ENCODE measurements at places on chromosomes 7 and 10.

DNA sequence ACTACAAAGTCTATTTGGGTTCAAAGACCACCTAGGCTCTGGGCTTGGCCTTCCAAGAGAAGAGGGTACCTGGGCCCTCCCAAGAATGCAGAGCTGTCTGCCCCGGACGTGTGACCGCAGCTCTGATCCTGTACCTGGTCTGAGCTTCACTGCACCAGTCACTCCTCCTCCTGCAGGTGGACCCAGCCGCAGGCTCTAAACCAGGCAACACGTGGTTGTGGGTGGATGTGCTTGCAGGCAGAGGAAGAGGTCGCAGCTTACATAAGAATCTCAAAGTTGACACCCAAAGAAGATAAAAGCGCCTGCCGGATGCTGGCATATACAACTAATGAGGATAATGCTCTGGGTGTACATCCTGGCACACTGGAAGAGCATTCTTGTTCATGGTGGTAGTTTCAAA lies 9.4 kb upstream of the PFKP start:
- no peak for DNase-seq

GRCh38 chr7:149859876-149860275 lies 13.9 kb upstream of the ATP6V0E2 start:
- DNase-seq, result no peak

DNA sequence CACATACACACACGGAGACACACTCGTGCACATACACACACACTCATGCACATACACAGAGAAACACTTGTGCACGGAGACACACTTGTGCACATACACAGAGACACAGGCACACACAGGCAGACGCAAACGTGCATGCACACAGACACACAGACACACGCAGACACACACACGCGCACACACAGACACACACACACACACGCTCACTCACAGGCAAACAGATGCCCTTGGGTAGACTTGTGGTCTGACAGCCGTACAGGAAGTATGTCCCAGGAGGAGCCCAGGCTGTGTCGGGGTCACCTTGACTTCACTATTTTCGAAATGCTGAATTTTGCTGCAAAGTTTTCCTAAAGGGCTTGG lies 538.0 kb downstream of the DNAJB6 start:
- DNase-seq, result no peak

GRCh38 chr10:3850999-3851937 lies 66.3 kb upstream of the KLF6 start:
- peak; percentile 46 for DNase-seq

DNA sequence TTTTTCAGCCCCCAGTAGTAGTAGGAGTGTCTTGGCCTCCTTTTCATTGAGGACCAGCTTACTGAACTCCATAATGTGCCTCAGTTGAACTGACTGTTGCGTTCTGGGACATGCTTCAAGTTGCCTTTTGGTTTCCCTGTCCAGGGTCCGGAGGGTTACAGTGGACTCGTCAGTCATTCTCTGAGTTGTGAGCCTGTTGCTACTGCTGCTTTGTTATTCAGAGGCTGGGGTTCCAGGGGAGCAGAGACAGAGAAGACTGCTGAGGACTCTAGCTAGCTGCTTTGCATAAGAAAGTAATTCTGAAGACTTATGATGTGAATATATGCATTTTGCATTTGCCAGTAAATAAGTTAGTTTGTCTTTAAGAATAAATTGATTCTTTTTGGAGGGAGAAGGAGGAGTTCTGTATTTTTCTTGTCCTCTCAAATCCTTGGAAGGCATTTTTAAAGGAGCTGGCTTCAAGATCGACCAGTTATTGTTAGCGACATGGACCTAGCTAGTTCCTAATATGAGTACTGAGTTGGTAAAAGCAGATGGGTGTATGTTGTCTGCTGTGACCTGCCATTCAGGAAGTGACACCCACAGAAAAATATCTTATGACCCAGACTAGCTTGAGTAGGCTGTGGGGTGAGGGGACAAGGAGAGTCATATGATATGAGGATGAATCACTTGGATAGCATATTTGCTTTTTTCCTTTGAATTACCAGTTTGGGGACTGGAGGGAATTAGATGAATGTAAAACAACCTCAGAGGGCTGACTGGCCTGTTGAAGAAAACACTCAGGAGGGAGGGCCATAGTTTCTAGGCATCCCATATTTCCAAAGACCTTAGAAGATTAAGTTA lies 8.3 kb downstream of the PI4K2A start:
- no peak for DNase-seq

- no peak for DNase-seq
Observed at GRCh38 chr10:99365736-99366135, 36.6 kb downstream of the CNNM1 start.

GRCh38 chr7:44460325-44460724 lies 30.1 kb downstream of the NUDCD3 start:
- DNase-seq, result no peak

DNA sequence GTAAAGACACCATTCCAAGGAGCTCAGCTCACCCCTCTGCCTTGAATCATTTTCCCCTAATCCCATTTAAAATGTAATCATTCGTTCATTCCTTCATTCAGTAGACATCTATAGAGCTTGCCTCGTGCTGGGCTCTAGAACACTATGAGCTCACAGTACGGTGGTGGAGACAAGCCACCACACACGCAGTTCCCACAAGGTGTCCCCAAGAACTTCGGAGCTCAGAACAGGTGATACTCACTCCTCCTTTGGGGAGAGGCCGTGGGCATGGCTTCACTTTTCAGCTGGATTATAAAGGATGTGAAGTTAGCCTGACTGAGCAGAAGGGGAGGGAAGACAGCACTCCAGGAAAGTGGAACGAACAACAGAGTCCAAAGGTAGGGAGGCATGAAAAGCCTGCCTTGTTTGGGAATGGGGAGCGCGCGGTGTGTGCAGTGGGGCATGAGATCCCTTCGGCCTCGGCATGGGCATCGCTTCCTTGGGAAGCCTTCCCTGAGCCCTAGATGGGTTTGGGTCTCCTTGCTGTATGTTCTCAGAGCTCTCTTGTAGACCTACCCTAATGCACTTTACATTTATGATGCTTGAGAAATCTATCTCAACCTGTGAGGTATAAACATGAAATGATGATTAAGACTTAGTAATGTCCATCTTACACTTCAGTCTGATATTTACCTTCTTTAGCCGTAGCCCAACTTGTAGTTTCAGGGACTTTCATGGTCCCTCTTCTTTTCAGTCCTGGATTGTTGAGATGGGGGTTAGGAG lies 809 bp upstream of the OGA start:
- DNase-seq, result no peak

DNA sequence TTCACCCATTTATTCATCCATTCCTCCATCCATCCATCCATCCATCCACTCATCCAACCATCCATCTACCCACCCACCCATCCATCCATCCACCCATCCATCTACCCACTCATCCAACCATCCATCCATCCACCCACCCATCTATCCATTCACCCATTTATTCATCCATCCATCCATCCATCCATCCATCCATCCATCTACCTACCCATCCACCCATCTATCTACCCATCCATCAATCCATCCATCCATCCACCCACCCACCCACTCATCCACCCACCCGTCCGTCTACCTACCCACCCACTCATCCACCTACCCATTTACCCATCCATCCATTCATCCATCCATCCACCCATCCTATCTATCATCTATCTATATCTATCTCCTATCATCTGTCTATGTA lies 169.4 kb upstream of the SHH start:
- DNase-seq, result no peak

GRCh38 chr7:150621376-150621775 lies 10.8 kb downstream of the GIMAP6 start:
- DNase-seq, result no peak

DNA sequence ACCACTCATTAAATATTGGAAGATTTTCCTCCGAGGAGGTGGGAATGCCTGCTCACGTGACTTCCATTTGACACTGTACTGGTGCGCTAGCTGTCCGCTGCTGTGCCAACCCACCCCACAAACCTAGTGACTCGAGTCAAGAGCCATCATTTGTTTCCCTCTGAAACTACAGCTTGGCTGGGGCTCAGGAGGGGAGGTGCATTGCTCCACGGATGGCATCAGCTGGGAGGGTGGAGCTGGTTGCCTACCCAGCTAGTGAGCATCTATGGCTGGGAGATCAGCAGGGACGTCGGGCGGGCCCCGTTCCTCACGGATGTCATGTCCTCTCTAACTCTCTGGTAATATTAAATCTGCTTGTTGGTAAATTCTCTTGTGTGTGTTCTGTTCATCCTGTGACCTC lies 9.5 kb upstream of the FOXL3 start:
- DNase-seq, result no peak

GRCh38 chr7:113000316-113001020 lies 86.2 kb downstream of the GPR85 start:
- DNase-seq, result no peak

GRCh38 chr7:92042056-92042737 lies 92.1 kb downstream of the CYP51A1 start:
- no peak for DNase-seq

GRCh38 chr10:97737770-97738265 lies 890 bp downstream of the ZFYVE27 start:
- DNase-seq, result no peak

- no peak for DNase-seq
Observed at GRCh38 chr7:24741679-24742505, 15.4 kb downstream of the GSDME start.

DNA sequence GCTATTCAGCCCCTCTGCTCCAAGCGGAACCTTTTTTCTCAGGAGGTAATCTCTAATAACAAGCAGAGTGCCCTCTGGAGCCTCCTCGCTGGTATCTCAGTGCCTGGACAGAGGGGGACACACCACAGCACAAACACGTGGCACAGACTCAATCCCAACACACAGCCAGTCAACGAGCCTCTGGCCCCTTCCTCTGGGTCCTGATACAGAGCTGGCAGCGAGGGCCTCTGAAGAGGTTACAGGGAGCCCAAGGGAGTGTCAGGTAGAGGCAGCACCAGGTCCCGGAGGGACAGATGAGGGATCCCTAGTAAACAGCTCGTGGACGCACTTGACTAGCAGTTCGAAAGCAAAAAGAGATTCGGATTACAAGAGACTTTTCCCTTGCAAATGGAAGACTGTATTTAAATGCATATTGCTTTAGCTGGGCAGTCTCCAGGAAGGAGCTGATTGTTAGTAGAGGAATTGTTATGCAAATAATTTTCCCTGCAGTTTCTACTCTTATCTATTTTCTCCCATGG lies 14.1 kb downstream of the CXCL12 start:
- no peak for DNase-seq

GRCh38 chr10:543131-543530 lies 146.3 kb downstream of the DIP2C start:
- DNase-seq, result no peak

- DNase-seq, result no peak
Observed at GRCh38 chr7:36361227-36361626, 28.4 kb upstream of the ANLN start.

GRCh38 chr10:125811251-125811650 lies 11.8 kb downstream of the UROS start:
- no peak for DNase-seq

GRCh38 chr7:139132887-139133286 lies 23.4 kb upstream of the ZC3HAV1 start:
- DNase-seq, result no peak

- no peak for DNase-seq
Observed at GRCh38 chr10:128549101-128549608, 422.9 kb upstream of the MKI67 start.

GRCh38 chr7:149217570-149217969 lies 21.9 kb upstream of the ZNF212 start:
- DNase-seq, result no peak

DNA sequence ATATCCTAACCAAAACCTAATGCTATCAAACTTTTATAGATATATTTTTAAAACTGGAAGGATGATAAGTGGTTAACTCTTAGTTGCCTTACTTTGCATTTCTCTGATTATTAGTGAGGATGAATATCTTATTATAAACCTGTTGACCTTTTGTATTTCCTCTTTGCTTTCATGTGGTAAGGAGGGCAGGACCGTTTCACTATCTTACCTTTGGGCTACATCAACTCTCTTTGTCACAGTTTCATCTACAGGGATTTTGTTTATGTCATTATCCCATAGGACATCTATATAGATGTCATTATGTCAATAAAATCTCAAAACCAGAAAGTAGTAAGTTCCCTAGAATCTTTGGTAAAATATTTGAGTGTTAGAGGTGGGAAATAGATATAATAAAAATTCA lies 219.3 kb downstream of the THSD7A start:
- no peak for DNase-seq

- no peak for DNase-seq
Observed at GRCh38 chr10:77965294-77965693, 38.7 kb upstream of the DLG5 start.

- no peak for DNase-seq
Observed at GRCh38 chr7:111076205-111076604, 14.7 kb upstream of the LRRN3 start.

GRCh38 chr7:34022626-34023025 lies 117.3 kb downstream of the BMPER start:
- DNase-seq, result no peak

DNA sequence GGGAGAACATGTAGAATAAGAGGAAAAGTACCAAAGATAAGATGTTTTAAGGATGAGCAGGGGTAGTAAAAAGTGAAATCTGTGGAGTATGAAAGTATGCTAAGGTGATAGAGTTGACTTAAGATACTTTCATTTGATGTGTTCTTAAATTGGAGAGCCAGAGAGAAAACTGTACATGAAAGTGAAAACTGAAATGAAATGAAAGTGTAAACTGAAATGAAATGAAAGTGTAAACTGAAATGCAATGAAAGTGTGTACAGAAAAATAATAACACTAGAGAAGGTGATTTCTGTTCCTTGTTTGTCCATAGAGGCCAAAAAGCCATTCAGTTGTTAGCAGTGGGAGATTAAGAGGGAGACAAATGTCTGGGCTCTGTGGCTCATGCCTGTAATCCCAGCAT lies 17.5 kb downstream of the AHR start:
- no peak for DNase-seq

DNA sequence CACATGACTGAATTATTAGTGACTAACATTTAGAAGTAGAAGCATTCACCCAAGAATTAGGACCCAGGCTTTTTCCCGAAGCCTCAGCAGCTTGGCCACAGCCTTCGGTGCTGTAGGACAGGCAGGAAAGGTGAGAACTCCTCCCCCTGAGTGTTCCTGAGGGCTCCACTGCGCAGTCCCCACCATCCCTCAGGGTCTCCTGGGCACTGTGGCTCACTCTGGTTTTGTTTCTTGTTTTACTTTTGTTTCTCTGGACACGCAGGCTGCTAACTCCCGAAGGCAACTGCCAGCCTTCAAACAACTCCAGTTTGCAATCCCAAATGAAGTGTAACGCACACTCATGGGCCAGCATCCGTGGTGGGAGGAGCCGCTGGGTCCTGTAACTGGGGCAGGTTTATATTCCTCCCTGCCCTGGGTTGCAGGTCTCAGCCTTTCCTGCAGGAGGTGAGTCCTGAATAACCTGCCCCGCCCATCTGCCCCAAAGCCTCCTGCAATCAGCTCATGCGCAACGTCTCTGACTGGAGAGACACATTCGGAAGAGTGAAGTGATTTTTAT lies 492.9 kb downstream of the PTPRN2 start:
- DNase-seq, result no peak

GRCh38 chr7:126718419-126718818 lies 534.3 kb downstream of the GRM8 start:
- DNase-seq, result no peak

DNA sequence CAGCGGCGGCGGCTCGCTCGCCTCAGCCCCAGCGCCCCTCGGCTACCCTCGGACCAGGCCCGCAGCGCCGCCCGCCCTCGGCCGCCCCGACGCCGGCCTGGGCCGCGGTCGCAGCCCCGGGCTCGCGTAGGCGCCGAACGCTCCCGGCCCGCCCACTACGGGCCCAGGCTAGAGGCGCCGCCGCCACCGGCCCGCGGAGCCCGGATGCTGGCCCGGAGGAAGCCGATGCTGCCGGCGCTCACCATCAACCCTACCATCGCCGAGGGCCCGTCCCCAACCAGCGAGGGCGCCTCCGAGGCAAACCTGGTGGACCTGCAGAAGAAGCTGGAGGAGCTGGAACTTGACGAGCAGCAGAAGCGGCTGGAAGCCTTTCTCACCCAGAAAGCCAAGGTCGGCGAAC lies 18.2 kb upstream of the TSPAN33 start:
- DNase-seq, result no peak
